ENCODE measurements at places on chromosomes 7 and 10. TPM values are rescaled to one million over a fixed set of nuclear protein-coding genes. Genes with fewer than 3 reads are reported as not detected.

- no peak for DNase-seq
These were observed 7.4 kb downstream of the IGF2BP3 start for GRCh38 chr7:23462846-23463245.

- no peak for DNase-seq
These were observed 443.5 kb upstream of the ETV1 start for GRCh38 chr7:14432924-14433323.

DNA sequence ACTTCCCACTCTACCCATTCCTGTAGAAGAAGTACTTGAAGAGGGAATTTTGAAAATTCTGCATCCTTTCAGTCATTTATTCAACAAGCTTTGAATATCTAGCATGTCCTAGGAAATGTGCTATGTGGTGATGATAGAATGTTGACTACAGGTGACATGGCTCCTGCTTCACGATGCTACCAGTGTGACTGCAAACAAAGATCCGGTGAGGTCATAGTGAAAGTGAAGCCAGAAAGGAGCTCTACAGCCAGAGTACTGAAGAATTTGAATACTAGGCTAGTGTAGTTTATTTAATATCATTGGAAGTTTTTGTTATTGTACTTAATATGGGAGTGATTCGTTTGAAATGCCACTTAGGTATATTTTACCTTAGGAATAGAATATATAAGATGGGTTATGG lies 348.1 kb downstream of the TFEC start:
- no peak for DNase-seq

The LRRC17 gene
- 1.9 TPM for total RNA-seq

DNA sequence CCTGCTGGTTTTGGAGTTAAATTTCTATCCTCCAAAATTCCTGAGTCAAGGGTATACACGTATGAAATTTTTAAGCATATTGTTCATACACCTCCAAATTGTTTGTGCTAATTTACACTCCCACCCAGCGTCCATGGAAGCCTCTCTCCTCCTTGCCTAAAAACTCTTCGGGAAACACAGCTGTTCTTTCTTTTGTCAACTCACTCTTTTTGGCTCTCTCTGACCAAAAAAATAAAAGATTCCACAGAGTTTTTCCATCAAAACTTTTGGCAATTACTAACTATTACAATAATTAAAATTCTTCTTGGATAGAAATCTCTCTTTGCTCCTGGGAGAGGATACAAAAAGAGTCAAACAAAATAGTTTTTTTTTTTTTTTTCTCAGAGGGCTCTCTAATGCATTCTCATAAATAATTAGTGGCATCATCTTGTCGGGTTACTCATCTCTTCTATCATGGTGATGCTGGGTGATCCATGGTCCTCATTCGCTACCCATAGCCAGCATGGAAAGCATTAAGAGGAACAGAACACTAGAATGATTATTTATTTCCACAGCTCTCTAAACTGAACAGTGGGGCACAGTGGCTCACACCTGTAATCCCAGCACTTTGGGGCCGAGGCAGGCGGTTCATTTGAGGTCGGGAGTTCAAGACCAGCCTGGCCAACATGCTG lies 310.7 kb downstream of the SFMBT2 start:
- DNase-seq, result no peak

DNA sequence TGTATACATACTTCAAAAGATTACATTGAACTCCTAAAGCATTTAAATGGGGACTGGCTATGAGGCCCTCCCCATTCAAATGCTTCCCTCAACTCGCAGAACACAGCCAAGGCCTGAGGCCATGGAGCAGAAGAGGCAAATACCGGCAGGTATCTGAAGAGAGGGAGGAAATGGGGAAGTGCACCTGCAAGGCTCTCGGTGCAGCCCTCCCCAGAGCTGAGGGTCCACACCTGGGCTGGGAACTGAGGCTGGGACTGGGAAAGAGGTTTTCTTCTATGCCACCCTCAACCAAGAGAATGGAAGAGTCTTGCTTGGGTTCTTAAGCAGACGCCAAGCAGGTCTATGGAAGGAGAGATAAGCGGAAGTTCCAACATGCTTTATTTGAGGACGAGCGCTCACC lies 13.0 kb upstream of the CYREN start:
- DNase-seq, result no peak

DNA sequence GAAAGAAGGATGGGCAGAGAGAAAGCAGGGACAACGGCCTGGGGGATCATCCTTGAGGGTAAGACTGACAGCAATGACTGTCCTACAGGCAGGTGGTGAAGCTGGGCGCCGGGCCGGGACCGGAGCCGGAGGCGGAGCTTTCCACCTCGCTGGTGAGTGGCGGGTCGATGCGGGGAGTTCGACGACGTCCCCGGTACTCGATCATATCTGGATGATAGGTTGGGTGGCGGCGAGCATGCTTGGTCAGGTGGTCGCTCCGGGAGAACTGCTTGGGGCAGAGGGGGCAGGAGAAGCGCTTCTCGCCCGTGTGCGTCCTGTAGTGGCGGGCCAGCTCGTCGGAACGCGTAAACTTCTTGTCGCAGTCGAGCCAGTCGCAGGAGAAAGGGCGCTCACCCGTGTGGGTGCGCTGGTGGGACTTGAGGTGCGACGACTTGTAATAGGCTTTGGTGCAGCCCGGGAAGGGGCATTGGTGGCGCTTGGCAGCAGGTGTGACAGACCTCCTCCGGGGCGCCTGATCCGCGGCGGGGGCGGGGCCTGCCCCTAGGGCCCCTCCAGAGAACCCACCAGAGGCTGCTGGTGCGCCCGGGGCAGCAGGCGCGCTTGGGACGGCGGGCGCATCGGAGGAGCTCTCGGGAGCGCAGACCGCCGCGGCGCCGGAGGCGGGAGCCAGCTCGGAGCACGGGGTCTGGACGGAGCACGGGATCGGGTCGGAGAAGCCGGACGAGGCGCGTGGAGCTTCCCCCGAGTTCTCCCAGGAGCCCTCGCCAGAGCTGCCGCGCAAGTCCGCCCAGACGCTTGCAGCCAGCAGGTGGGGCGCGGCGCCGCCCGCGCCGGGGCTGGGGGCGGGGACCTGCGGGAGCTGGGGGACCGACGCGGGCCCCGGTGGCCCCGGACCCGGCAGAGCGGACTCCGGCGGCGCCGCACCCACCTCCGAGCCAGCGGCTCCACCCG lies 752 bp downstream of the KLF14 start:
- peak; percentile 52 for DNase-seq

The FRAT2 gene
- 9.0 TPM for total RNA-seq

The ANKRD26 gene
- total RNA-seq, result 12.3 TPM

- no peak for DNase-seq
These were observed 481 bp upstream of the NPM3 start for GRCh38 chr10:101783736-101784118.

The NUDT1 gene
- total RNA-seq, result 13.2 TPM

The CALML5 gene
- total RNA-seq, result not detected

DNA sequence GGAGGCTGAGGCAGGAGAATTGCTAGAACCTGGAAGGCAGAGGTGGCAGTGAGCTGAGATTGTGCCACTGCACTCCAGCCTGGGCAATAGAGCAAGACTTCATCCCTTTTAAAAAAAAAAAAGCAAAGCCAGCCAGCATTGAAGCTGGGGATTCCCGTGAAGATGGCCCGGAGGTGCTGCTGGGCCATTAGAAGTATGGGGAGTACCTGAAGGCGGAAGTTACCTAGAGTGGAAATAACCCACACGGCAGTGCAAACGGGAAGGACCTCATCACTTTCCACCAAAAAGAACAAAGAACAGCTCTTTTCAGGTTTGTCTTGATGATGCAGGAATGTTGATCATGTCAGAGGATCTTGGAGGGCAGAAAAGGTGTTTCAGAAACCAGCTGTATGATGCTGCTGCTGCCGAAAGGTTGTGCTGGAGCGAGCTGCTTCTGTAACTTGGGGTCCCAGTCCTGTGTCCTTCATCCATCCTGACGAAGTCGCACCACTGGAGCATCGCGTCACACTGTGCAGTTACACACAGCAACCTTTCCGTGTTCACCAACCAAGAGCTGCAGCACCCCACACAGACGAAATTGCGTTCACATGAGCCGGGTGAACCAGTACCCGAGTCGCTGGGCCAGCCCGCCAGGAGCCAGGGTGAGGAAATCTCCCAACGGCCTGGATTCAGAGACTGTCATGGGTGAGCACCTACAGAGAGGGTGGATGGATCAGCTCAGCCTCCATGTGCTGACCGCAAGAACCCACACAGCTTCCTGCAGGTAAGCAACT lies 8.2 kb downstream of the ZFAND2A start:
- DNase-seq, result no peak

The MUC12 gene
- not detected for total RNA-seq

The CACNA2D1 gene
- total RNA-seq, result 48.1 TPM

- DNase-seq, result no peak
These were observed 99.3 kb downstream of the DGKI start for GRCh38 chr7:137747359-137748031.

DNA sequence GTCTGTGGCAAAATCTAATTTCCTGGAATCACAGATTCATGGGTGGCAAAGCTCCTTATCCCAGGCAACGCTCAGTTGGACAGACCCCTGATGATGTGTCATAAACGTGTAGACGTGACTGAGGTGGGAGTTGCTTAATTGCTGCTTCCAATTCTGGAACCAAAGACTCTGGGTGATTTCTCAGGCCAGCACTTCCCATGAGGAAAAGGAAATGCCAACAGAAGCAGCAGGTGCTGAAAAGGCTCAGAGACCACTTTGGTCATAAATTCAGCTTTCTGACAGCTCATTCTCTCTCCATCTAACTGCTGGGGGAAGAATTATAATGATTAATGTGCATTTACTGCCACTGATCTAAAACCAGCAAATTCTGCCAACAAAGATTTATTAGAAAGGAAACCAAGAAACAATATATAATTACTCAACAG lies 88.7 kb downstream of the OSBPL3 start:
- no peak for DNase-seq

The C10orf105 gene
- 0.07 TPM for total RNA-seq

DNA sequence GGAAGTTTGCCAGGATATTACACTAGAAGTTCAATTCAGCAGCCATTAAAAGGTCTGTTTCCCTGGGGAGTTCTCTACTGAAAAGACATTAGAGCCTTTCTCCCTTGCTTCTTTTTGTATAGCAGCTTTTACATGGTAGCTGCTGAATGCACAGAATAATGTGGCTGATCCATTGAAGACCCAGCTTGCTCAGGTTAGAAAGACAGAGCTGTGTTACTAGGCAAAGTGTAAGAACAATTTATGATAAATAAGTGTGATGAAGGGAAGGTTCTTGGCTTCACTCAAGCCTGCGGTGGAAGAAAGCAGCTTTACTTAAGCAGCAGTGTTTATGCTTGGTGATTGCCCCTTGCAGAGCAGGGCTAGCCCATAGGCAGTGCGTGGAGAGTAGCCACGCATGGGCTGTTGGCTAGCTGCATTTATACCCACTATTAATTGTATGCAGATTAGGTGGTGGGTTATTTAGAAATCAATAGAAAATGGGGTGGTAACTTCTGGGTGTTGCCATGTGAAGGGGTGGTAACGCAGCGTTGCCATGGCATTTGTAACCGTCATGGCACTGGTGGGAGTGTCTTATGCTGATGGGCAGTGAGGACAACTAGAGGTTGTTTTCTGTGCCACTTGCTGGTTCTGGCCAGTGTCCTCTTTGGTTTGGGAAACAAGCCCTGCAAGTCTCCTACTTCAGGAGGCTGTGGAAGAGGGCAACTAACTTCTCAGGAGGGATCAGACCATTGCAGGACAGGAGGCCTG lies 942.9 kb downstream of the NRG3 start:
- DNase-seq, result no peak

GRCh38 chr7:56091591-56091990 lies 1.2 kb downstream of the PHKG1 start:
- DNase-seq, result peak; percentile 84

DNA sequence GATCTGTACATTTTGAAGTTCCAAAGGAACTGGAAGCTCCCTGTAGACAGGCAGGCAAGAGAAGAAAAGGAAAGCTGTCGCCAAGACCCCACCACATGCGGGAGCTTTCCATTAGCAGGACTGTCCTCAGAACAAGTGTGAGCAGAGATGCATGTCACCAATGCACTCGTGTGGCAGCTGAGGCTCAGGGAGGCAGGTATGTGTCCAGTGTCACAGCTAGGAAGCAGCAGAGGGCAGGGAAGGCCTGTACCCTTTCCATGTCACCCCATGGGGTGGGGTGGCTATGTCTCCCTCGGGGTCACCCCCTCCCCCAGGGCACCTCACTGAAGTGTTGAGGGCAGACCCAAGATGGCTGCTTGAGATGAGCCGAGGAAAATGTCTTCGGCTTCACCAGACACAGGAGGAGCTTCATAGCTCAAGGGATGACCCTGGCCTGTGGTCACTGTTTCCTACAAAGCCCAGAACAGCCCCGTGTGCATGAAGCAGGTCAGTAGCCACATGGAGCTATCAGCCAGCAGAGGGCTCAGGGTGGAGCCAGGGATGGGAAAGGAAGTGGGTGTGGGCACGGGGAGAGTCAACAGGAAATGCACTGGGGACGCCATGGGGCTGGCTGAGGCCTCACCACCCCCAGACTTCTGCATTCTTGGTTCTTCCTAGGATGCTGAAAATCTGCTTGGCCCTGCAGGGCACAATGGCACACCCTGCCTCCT lies 96.6 kb downstream of the FAM53B start:
- peak; percentile 75 for DNase-seq

DNA sequence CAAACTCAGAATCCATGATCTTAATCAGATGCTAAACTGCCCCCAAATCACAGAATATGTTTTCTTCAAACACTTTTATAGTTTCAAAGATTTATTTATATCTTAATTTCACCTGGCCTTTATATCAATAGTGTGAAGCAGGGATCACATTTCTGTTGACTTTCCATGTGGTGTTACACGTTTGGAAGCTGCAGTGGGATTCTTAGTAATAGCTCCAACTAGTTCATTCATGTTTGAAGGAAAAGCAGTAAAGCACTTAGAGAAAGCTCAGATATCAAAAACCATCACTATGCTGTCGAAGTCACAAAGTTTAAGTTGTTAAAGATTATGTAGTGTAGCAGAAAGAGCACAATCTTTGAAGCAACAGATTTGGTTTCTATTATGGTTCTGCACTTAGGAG lies 16.8 kb downstream of the ENO4 start:
- no peak for DNase-seq

GRCh38 chr10:123512901-123513775 lies 153.0 kb upstream of the GPR26 start:
- no peak for DNase-seq

GRCh38 chr10:123156078-123156477 lies 1.9 kb downstream of the BUB3 start:
- no peak for DNase-seq

The TMEM120A gene
- total RNA-seq, result 107 TPM

The GPR26 gene
- not detected for total RNA-seq

DNA sequence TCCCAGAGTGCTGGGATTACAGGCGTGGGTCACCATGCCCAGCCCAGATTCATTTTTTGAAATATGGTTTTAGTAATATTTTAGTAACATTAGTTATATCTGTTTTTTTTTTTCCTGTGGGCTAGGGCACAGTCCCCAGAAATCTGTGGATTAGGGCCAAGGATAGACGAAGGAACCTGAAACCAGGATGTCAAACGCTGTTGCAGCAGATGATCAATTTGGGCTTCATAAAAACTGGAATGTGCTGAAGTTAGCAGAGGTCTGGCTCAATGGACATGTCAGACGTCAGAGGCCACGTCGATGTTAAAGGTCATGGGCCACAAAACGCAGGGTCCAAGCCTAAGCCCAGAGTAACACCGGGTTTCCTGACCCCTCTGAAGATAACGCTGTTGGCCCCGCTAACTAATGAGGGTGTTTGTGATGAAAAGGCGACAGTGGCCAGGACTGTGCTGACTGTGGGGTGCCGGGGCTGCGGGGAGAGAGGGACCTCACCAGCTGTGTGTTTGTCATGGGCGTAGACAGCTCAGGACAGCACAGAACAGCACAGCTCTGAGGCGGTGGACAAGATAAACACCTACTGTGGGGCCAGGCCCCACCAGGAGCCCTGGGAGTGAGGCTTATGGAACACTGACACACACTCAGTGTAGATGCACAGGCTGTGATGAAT lies 23.8 kb upstream of the GTPBP4 start:
- no peak for DNase-seq

All from left ventricle myocardium superior (tissue), 1 donor.